ENCODE measurements at places on chromosomes 1 and 21.

DNA sequence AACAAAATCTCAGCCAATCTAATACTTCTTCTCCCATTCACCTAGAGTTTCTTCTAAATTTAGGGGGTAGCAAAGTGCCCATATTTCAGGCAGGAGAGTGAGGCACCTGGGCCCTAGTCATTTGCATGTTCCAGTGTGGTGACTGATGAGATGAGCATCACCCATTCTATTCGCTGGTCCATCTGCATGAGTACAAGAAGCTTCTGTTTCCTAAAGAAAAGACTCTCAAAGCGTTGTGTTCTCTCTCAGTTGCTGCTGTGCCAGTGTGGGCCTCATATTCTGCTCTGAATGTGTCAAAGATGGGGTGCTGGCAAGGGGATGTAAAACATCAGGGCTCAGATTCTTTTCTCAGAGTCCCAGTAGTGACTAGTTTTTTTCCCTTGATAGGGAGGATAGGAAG lies 16.1 kb upstream of the DPYD start:
- no peak for DNase-seq

- peak; percentile 89 for DNase-seq
Measured at GRCh38 chr1:114670083-114671010, 498 bp upstream of the DENND2C start.

DNA sequence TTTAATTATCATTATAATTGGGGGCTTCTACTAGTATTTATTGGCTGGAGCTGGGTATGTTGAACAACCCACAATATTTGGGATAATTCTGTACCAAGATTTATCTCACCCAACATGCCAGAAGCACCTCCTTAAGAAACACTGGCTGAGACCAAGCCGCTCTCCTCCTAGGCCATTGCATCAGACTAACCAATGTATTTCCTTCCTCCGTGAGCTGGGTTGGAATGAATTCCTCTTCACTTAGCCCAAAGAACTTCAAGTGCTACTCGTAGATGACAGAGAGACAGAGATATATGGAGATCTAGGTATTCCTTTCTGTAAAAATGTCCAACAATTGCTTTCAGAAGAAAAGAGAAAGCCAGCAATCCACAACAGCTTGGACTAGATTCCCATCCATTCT lies 87.2 kb upstream of the ETS2 start:
- DNase-seq, result no peak

DNA sequence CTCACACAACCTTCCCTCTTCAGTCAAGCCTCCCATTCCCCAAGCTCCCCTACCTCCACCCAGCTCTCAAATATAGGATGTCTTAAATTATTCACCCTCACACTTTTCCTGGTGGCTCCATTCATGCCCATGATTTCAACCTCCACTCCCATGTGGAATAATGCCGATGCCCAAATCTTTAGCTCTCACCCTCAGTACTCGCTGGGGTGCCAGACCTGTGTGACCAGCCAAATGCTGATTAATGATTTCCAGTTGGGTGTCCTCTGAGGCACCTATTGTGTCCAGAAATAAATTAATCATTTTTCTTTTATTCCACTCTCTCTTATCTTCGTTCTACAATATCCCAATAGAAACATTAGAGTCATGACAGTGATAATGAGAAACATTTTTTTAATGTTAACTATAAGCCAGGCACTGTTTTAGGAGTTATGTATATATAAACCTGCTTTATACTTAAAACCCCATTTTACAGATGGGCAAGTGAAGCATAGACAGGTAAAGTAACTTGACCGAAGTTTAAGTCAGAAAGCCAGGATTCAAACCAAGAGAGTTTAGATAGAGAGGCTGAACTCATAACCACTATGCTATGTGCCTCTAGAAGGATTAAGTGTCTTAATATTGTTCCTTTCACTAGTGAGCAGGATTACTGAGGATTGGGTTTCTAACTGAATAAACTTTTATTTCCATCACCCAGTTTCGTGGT lies 209.7 kb downstream of the DUSP10 start:
- DNase-seq, result no peak

Data from activated CD4-positive, alpha-beta T cell treated with anti-CD3 and anti-CD28 coated beads, Interleukin-10, Interleukin-2, amounts not matched to agents 100 ng/mL and 50 ng/mL, durations not matched to agents 16 hours and 8 hours (primary cell).